Epithelial cell of proximal tubule (primary cell): ENCODE measurements at places on chromosomes 7 and 10. TPM values are rescaled to one million over a fixed set of nuclear protein-coding genes. Genes with fewer than 3 reads are reported as not detected.

GRCh38 chr10:128859738-128860386, 607.2 kb upstream of the MGMT start:
- DNase-seq = no peak

- DNase-seq = no peak
These were observed 162.9 kb downstream of the GLI3 start for GRCh38 chr7:42074076-42074475.

The OR6B1 gene
- total RNA-seq = not detected in 2 replicates

DNA sequence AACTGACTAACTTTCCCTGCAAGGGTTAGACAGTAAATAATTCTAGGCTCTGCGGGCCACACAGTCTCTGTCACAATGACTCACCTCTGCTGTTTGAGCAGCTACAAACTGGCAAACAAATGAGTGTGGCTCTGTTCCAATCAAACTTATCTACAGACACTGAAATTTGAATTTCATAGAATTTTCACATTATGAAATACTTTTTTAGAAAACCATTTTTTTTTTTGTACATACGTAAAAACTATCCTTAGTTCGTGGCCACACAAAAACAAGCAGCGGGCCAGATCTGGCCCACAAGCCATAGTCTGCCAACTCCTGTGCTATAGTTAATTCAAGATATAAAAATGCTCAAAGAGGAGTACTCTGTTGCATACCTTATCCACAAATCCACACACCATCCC, 32.6 kb downstream of the PIP4K2A start:
- no peak for DNase-seq

GRCh38 chr7:44622342-44623151, 16.1 kb downstream of the OGDH start:
- no peak for DNase-seq

The ZNF485 gene
- 4.2 and 5.0 TPM in 2 replicates for total RNA-seq

DNA sequence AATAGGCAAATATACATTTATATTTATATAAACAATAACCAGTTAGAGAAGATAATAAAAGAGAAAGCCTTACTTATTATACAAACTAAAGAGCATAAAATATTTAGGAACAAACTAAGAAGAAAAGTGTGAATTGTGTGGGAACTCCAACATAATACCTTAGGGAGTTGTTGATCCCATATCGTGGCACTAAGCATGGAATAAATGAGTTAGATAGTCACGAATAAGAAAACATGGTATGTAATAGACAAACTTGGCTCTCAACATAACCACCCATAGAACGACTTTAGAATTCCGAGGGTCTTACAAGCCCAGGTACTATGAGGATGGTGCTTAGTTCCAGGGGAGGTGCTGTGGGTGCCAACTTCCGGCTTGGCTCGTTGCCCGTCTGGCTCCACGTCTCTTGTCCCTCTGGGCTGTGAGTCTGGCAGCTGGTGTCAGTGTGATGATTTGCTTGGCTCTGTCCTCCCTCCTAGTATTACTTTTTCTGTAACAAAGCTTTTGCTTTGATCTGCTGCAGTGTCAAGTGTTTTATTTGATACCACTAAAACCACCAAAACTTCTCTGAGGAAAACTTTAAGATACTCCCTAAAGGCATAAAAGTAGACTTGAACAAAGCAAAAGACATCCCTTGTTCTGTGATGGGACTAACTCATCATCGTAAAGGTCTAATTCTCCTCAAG, 9.5 kb upstream of the RBM20 start:
- no peak for DNase-seq

DNA sequence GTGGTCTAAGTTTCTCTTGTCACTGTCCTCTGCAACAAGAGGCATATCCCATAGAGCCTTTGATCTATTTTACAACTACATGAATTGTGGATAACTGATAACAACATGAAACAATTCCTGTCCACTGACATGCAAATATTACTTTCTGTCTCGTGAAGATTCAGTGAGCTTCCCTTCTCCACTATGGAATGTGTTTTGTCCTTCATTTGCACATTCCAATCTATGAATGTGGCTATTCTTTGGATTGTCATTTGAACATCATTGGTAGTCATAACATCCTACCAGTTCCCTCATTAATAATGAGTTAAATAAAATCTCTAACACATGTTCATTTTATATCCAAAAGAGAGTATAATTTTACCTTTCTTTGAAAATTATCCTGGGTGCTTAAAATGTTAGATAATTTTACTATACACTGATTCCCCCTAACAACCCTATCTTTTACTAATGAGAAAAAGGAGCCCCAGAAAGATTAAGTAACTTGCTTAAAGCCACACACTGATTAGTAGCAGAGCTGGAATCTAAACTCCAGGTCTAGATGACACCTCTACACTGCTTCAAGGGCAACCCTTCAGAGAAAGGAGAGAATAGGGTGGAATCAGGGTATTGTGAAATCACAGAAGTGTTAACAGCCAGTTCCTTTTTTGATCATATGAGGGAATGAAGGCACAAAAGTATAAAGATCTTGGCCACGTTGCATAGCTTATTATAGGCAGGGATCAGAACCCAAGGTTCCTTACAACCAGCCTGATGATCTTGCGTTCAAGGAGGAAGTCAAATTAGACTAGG, 39.1 kb downstream of the PDE1C start:
- DNase-seq = no peak

DNA sequence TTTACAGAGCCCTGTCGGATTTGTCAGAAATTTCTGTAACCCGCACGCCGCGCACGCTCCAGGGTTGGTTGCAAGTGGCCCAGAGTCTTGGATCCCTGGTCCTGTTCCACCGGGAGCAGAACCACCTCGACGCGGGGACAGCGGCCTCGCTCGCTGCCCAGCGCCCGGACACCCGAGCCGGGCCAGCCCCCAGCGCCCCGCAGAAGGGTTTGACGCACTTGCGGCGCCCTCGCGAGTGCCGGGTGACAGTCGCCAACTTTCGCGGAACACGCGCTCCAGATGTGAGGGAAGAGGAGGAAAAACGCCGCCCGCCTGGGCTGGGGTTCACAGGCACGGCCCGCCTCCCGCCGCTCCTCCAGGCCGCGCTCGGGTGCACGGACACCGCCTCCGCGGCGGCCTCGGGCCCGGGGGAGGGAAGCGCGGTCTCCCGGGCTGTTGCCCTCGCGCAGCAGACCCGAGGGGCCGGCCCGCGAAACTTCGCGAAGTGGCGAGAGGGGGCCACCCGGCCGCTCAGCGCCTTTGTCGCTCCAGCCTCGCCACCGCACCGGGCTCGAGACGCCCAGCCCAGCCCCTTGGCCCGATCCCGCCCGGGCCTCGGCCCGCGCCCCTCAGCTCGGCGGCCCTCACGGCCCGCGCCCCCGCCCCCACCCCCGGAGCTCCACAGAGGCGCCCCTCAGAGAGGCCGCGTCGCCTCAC, 514 bp downstream of the RNF216 start:
- DNase-seq = no peak

DNA sequence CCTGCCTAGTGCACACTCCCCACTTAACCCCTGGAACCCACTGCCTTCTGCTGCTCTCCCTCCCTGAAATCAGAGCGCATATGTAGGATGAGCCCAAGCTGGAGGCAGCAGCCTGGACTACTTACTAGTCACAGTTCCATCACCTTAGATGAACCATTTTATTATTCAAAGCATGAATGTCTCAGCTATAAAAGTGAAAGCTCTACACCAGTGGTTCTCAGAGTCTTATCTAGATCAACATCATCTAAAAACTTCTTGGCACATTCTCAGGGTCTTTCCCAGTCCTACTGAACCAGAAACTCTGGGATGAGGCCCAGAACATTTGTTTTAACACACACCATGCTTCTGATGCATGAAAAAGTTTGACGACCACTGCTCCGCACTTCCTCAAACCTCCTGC, 100.3 kb upstream of the ANK3 start:
- no peak for DNase-seq

GRCh38 chr10:79180414-79181221, 111.9 kb downstream of the ZMIZ1 start:
- DNase-seq = no peak

The TMEM229A gene
- total RNA-seq = not detected in 2 replicates

DNA sequence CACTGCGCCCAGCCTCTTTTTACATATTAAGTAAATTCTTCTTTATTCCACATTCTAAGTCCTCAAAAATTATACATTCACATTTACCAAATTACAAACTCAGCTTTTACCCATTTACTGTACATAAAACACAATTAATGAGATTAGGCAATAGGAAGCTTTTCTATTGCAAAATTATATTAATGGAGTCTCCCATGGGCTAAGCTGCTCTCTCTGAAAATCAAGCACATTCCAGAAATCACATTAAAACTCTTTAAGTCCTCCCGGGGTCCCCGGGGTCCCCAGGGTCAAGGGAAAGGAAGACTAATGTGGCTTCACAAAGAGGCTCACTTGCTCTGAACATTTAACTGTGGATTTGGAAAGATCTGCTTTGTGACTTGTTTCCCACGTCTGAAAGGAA, 127.4 kb upstream of the KMT2E start:
- no peak for DNase-seq

DNA sequence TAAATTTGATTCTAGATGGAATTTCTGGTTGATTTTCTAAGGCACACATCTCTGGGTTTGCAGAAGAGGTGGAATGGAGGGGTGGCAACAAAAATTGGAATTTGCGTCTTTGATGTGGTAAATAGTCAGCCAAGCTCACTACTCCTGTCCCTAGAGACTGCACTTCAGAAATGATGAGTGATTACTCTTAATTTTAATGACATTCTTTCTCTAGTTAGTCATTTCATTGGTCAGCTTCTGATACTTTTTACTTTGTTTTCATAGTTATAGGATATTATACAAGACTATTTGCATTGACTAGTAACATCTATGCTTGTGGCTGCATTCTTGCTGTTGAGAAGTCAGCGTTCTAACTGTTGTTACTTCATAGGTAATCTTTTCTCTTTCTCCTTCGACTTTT, 658.3 kb downstream of the SUGCT start:
- no peak for DNase-seq

DNA sequence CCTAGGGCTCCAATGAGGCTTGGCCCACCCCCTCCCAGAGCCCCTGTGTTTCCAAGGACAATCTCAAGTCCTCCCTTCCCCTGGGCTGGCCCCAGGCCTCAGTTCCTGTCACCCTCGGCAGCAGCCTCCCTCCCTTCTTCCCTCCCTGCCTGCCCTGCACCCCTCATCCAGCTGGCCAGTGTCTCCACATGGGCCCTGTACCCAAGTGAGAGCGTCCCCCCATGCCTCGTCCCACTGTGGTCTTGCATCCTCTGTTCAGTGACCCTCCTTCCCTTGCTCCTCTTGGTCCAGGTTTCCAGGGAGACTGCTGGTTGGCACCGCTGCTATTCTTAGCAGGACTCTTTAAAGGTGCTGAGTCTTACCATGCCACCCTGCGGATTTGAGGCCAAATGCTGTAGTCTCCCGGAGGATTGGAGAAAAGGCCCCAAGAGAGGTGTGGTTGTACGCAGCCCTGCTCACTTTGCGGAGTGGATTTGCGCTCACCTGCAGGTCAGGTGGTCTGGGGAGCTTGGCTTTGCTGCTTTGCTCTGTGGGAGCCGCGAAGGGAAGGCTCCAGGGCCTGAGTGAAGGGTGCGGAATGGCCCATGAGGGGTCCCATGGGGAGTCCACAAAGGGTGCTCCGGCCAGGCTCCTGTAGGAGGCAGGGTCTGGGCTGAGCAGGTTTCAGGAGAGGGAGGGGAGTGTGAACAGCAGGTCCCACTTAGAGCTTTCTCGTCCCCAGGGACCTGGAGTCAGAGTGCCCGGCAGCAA, 519.2 kb downstream of the TCERG1L start:
- no peak for DNase-seq

DNA sequence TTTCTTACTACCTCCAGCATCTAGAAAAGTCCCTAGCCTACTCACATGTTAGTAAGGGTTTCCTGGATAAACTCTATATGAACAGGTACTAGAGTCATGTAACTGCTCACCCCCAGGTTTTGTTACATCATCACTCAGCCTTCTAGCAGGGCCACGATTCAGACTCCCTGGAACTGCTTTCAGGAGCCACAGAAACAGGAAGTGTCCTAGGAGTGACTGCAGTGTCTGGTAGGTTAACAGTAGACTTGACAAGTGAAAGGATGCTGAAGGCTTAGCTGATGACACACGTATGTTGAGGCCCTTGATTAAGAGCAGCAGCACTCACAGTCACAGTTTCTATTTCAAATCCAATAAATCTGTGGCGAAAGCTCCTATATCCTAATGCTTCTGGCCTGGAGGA, 101.2 kb downstream of the DNMBP start:
- DNase-seq = no peak

DNA sequence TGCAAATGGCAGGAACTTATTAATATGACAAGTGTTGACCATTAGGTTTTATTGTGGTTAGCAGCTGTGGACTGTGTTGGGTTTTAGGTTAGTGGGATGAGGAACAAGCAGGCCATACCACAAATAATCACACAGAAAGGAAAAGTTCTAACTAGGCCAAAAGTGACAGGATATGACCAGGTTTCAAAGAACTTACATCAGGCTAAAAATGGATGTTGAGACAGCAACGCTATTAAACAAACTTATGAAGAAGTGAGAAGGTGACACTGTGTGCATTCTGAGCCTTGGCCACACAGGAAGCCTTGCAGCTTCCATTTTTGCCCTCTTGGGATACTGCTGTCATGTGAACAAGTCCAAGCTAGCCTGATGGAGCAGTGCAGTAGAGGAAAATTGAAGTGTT, 568.8 kb downstream of the HTR7 start:
- DNase-seq = no peak

GRCh38 chr7:140121326-140121725, 55.5 kb downstream of the KDM7A start:
- peak; percentile 7 for DNase-seq

The DEPP1 gene
- total RNA-seq = 7.4 and 20.1 TPM in 2 replicates

The NRAP gene
- total RNA-seq = not detected in 2 replicates

DNA sequence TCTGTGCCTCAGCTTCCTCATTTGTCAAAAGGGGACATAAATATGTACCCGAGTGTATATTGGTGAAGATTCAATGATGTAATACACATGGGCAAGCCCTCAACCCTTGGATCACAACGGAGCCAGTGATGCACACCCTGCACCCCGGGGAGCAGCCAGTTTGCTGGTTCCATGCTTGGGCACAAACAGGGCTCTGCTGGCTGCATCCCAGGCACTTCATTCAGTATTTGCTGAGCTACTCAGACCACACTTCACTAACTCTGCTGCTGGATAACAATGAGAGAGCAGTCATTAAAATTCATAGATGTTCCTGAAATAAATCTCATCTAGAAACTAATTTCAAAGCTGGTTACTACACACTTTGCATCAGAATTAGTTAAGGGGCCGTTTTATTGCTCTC, 72.0 kb downstream of the SCRN1 start:
- no peak for DNase-seq

The TRPV5 gene
- total RNA-seq = not detected in 2 replicates
